ENCODE measurements at places on chromosomes 7 and 10.

GRCh38 chr10:128624656-128625530 lies 498.7 kb upstream of the MKI67 start:
- DNase-seq = no peak

- no peak for DNase-seq
Observed at GRCh38 chr10:8638088-8638672, 583.7 kb downstream of the GATA3 start.

DNA sequence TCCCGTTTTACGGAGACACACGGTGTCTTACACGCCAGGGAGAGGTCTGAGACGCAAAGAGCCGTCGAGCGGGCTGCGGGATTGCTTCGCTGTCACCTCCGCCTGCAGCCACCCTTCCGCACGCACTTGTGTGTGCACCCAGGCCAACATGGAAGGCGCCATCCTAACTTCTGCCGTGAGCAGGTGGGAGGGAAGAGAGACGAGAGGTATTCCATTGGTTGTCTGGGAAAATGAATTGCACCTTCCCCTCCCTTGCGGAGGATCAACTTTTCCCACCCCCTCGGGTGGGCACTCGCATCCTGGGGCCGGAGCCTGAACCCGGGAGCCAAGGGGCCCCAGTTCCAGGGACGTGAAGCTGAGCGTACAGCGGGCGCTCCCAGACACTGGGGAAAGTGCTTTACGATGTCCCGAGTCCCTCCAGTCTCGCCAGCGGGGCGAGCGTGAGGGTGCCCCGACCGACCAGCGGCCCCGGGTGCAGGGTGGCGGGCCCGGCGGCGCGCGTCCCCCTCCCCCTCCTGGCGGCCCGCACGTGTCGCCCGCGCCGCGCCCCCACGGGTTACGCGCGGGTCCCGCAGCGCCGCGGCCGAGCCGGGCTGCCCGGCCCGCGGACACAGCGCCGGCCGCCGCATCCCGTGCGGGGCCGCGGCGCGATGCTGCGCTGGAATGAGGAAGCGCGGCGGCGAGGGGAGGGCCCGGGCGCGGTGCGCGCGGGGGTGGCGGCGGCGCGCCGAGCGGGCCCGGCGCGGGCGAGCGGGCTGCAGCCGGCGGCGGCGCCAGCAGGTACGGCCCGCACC lies 984 bp upstream of the IKZF1 start:
- DNase-seq = no peak

- DNase-seq = no peak
Observed at GRCh38 chr10:70323138-70323696, 39.4 kb upstream of the NPFFR1 start.

DNA sequence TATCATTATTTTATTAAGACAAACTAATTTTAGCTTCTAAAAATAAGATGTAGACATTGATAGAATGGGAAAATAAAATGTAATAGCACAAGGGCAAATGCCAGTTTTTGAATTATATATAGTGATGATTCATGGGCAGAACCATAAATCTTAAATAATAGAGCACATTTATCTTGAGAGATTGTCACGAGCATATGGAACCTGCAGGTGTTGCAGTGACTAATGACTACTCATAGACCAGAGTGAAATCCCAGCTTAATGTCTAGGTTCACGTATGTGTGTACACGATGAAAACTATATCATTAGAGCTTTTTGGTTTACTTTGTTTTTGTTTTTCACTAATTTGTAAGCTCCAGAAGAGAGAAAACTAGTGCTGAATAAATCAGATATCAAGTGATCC lies 150.2 kb upstream of the CACNA2D1 start:
- DNase-seq = no peak

- DNase-seq = no peak
Observed at GRCh38 chr7:48168159-48168558, 3.1 kb upstream of the ABCA13 start.

DNA sequence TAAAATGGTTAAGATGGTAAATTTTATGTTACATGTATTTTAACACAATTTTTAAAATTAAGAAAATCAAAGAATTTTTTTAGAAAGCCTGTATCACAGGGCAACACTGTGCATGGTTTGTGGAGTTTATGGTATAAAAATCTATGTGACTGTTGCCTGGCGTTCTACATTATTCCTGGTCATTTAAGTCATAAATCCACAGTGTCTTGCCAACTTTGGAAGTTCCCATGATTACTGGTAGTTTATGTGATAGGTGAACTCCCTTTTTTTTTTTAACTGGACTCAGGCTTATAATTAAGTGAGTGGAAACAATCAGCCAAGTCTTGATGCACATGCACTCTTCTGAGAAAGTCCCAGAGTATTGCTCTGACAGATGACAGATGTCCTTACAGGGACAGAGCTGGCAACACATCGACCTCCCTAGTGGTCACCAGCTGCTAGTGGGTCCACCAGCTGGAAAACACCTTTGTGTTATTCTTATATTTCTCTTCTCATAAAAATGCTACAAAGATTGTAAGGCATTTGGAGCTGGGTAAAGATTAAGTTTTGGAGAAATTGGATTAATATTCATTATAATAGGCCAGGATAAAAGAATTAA lies 8.8 kb upstream of the STN1 start:
- DNase-seq = no peak

DNA sequence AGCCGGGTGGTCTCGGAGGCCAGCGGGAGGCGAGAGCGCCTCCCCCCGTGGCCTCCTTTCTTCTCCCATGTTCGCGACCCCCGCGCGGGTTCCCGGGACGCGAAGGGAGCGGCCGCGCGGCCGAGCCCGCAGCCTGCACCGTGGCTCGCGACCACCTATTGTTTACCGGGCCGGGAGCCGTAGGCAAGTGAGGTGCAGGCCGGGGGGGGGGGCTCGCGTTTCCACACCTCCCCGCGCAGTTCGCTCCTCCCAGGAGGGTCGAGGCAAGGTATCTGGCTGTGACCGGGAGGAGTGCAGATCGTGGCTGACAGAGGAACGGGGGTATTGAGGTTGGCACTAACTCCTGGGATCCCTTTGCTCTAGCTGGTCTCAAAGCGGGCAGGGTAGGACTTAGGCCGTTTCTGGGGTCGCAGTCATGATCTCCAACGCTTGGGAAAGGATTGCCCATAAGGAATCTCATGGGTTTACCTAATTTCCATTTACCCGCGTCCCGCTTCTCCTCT lies 734 bp downstream of the PTPN12 start:
- no peak for DNase-seq

DNA sequence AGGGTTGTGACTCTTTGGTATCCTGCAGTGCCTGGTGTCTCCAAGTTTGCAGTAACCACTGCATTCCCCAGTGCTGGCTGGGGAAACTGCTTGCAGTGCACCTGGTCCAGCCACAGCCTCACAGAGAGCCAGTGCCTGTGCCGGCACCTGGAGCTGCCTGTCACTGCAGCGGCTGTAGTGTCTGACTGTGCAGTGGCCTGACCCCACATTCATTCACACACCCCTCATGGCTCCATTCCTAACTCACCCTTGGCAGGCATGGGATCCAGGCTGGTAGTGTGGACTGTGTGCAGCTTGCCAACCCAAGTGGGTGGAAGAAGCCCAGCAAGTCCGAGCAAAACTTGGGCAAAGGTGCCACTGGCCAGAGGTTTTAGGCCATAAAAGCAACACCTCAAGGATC lies 3.7 kb upstream of the CYP3A43 start:
- DNase-seq = no peak

DNA sequence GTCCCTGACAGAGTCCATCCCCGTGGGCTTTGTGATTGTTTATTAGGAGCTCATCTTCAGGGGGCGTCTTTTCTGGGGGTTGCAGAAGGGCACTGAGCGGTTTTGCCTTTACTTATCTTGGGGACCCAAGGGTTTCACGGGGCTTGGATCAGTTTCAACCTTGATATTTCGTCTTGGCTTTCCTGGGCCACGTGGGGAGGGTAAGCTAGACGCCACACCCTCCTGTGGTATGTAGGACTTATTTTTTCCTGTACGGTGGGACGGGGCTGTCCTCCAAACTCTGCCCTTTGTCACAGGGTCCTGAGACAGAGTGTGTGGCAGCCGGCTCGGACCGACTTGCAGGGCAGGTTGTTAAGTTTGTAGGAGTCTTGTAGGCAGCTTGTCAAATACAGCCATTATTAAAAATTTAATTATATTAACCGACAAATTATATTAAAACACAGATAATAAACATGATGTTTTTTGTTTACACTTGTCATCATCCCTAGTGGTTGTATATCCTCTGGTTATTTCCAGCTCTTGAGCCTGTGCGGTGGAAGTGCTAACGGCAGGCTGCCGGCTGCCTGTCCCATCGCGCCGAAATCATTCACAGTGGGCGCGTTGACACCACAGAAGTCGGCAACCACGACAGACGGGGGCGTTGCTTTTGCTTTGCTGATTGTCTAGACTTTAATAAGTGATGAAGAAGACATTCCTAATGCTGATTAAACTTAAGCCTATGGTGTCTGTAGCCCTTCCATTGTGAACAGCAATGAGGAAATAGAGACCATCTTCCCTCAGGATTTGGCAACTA lies 193.2 kb downstream of the DNAJB6 start:
- DNase-seq = no peak

GRCh38 chr7:114110666-114111065 lies 191.9 kb upstream of the PPP1R3A start:
- no peak for DNase-seq

DNA sequence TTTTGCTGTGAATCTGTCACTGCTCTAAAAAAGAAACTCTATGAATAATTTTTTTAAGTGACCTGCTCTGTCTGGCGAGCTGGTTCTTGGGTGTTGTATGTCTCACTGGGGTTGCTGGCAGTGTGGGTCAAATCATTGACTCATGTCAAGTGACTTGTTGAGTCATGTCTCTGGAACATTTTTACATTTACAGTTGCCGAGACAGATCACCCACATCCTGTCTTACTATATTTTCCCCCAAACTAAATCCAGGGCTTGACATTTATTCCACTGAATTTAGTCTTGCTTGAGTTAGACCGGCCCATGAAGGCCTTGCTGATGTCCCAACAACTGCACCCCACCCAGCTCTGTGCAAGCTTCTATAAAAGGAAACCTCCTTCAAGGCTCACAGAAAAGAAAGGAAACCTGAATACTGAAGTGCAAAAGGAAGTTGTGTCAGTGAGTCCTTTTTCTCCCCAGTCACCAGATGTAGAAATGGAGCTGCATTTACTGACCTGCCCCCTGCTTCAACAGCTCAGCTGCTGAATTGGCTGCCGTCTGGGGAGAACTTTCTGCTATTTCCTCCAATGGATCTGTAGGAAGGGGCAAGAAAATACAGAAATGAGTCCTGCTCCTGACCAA lies 290.3 kb downstream of the TNS3 start:
- DNase-seq = no peak

GRCh38 chr7:111264981-111265380 lies 174.1 kb downstream of the LRRN3 start:
- DNase-seq = no peak

DNA sequence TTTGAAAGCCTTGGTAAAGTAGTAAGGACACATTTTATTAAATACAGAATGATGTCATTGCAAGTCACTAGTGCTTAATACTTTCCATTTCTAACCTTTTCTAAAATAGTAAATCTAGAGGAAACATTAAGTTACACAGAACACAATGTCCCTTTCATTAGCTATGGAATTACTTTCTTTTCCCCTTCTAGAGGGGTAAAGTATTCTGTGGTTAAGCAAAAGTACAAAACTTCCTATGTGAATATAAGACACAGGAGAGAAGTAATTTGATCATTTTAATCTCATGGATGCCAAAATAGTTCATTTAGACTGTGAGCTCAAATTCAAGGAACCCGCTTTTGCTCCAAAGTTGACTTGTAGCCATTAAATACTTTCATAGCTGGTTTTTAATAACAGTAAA lies 49.8 kb downstream of the SEMA3E start:
- no peak for DNase-seq

DNA sequence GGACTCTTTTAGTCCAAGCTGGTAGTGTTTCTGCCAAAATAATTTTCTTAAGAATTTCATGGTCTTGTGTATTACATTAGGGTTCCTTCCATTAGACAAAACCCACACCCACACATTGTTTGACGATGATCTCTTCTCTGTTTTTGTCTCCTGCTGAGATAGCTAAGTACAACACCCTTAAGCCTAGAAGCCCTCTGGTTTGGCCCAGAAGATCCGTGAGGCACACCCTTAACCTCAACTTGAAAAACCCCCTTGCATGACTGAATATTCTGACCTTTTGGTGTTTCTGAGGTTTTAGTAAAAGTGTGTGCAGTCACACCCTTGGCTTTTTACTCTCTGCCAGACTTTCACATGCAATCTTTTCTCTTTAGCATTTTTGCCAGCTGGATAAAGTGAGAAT lies 29.3 kb upstream of the ERCC6 start:
- DNase-seq = no peak

- DNase-seq = no peak
Observed at GRCh38 chr7:24737281-24737680, 20.0 kb downstream of the GSDME start.

GRCh38 chr7:135300913-135301765 lies 67.5 kb downstream of the STRA8 start:
- no peak for DNase-seq

GRCh38 chr10:3639546-3639945 lies 145.5 kb downstream of the KLF6 start:
- no peak for DNase-seq

GRCh38 chr7:123533929-123534382 lies 439 bp downstream of the IQUB start:
- peak; percentile 32 for DNase-seq

- DNase-seq = no peak
Observed at GRCh38 chr7:43118313-43118712, 5.9 kb downstream of the HECW1 start.

- DNase-seq = no peak
Observed at GRCh38 chr7:41108821-41109220, 594.1 kb downstream of the INHBA start.

GRCh38 chr10:3033925-3034324 lies 33.4 kb upstream of the PFKP start:
- DNase-seq = no peak

DNA sequence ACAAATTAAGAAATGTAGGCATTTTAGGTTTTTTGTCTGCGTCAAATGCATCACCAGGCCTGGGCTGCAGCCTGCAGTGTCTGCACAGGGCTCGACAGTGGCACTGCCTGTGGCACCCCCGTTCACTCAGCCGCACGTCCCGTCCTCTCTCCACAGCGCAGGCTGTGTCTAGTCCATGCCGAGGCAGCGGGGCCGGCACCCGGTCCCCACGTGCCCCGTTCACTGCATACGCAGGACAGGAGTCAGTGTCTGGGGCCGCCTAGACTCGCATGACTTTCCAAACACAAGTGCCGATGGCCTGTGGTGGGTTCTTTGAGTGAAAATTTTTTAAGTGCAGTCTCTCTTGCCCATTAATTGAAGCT lies 446.4 kb downstream of the PTPRN2 start:
- no peak for DNase-seq

- DNase-seq = no peak
Observed at GRCh38 chr7:25707768-25708620, 444.0 kb upstream of the NFE2L3 start.
